Activated CD4-positive, alpha-beta T cell treated with anti-CD3 and anti-CD28 coated beads for 1 hour (primary cell): ENCODE measurements at places on chromosomes 7 and 10.

GRCh38 chr7:112462236-112462635 lies 12.0 kb downstream of the IFRD1 start:
- DNase-seq = no peak

DNA sequence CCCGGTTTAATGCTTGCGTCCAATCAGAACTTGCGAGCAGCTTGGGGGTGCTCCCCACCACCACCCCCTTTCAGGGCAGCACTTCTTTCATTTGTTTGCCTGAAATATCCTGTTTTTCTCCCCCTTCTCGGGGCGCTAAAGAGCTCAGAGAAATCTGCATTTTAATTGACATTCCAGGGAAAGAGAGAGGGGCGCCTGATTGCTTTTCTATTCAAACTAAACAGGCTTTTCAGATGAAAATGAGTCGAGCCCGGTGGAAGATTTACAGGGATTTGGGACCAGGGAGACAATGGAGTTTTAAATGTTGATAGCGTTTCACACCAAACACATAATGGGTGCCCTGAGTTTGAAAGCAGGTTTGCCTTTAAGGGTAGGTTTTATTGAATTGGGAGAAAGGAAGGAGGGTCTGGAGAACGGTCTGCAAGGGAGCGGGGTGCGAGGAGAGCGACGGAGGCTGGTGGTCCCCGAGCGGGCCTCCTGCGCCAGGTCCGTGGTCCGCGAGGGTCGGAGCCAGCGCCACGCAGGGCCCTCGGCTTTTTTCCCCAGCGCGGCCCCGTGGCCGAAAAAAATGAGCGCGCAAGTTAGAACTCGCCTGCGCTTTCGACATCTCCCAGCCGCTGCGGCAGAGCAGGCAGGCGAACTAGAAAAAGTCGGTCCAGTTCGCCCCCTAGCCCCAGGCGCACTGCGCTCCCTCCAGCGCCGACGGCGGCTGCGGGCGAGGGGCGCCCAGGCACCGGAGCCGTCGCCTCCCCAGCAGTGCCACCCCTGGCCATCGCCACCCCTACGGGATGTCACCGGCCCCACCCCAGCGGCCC lies 1.3 kb downstream of the FGFR2 start:
- no peak for DNase-seq

- DNase-seq = no peak
Observed at GRCh38 chr7:35714862-35715261, 19.9 kb upstream of the HERPUD2 start.

DNA sequence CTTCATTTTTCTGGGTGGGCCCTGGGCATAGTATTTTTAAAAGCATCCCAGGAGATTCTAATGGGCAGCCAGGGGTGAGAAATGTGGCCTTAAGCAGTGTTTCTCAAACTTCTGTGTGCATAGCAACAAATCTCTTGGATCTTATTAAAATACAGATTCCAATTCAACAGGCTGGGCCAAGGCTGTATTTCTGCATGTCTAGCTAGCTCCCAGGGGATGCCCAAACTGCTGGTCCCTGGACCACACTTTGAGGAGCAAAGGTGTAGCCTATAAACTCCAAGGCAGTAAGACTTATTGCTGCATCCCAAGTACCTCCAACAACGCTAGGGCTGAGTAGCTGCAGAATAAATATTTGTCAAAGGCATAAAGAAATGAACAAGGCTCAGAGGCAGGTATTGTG lies 292.9 kb upstream of the ZMIZ1 start:
- DNase-seq = no peak

DNA sequence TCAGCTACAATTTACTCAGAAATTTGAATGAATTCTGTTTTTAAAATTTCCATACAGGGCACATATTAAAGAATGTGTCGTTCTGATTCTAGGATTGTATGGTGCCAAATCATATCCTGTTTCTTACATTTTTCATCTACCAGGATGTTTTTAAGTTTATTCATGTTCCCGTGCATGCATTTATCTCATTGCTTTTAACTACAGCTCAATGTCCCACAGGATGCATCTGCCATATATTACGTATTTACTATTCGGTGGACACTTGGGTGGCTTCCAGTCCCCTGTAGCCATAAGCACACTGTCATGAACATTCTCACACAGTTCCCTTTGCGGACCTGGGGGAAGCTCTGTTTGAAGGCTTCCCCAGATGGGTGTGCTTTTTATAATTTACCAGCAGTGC lies 122.3 kb downstream of the CCDC71L start:
- no peak for DNase-seq
